ENCODE measurements at places on chromosomes 16 and 17. TPM values are rescaled to one million over a fixed set of nuclear protein-coding genes. Genes with fewer than 3 reads are reported as not detected.

DNA sequence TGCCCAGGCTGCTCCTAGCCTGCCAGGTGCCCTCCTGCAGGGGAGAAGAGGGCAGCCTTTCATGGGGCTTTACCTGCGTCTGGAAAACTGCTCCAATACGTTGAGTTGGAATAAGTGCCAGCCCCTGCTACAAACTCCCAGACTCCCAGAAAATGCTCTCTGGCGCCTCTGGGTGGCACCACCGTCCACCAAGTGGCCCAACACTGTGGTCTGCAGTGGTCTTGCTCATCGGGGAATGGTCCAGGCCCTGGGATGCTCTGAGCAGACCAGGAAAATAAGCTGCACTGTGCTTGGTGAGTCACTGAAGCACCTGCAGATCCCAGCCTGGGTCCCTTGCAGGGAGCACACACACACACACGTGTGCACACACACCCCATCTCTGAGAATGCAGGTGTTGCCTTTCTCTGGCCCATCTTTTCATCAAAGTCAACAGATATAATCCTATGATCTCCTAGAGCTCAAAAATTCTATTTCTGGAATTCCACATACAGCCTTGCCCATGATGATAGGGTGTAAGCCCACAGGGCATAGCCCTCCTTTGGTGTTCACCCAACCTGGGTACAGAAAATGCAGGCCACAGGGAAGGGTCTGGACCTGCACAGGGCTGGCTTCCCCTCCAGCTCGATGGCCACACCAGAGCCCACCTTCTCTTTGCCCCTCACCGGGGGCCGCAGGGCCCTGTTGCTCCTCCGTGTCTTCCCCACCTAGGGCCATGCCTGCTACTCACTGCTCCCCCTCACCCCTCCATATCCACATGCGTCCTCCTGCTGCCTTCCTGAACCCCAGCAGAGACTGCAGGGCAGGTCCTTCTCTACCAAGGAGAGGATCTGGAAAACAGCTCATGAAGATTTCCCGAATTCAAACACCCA lies 20.5 kb downstream of the CDIP1 start:
- peak; percentile 26 for DNase-seq

- peak; percentile 64 for DNase-seq
These were observed 20.4 kb upstream of the BEAN1 start for GRCh38 chr16:66406534-66407221.

Gene ZFP90
- total RNA-seq, result 42.8 TPM

GRCh38 chr17:27569257-27569722 lies 61.7 kb upstream of the LGALS9 start:
- peak; percentile 35 for DNase-seq

DNA sequence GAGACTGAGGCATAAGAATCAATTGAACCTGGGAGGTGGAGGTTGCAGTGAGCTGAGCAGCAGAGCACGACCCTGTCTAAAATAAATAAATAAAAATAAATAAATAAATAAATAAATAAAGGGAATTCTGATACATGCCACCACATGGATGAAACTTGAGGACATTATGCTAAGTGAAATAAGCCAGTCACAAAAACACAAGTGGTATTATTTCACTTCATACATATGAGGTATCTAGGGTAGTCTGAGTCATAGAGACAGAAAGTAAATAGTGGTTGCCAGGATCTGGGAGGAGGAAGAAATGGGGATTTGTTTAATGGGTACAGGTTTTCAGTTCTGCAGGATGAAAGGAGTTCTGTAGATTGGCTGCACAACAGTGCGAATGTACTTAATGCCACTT lies 16.3 kb downstream of the PIPOX start:
- DNase-seq, result peak; percentile 43

Gene TNFRSF13B
- total RNA-seq, result not detected

DNA sequence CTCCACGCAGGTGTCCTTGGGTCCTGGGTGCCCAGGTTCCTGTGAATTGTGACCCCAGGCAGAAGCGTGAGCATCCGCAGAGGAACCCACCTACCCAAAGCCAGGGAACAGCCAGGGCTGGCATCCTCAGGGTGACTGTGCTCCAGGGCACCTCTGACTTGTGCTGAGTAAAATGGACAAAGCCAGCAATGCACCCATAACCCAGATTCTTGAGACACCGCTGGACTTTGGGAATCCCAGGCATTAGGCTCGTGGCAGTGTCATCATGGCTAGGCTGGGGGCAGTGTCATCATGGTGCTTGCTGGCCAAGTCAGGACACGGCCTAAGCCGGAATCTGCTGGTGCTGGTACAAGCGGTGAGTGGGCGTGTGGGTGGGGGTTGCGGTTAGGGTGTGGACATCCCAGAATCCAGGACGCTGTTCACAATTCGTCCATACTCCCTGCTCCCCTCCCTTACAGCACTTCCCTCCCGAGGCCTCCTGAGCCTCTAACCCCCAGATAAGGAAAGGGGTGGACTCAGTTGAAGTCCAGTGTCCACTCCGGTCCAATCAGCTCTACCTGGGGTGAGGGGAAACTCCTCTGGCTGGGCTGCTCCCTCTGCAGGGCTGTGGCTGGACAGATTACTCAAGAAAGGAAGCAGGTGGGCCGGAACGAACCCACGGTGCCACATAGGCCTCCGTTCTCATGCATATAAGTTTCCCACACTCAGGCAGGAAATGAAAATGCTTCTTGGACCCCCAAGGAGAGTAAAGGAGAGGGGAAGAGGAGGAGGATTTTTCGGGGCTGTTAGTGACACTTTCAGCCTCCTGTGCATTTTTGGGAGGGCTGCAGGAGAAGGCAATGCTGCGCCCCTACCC lies 138.9 kb downstream of the SEC14L1 start:
- peak; percentile 86 for DNase-seq

DNA sequence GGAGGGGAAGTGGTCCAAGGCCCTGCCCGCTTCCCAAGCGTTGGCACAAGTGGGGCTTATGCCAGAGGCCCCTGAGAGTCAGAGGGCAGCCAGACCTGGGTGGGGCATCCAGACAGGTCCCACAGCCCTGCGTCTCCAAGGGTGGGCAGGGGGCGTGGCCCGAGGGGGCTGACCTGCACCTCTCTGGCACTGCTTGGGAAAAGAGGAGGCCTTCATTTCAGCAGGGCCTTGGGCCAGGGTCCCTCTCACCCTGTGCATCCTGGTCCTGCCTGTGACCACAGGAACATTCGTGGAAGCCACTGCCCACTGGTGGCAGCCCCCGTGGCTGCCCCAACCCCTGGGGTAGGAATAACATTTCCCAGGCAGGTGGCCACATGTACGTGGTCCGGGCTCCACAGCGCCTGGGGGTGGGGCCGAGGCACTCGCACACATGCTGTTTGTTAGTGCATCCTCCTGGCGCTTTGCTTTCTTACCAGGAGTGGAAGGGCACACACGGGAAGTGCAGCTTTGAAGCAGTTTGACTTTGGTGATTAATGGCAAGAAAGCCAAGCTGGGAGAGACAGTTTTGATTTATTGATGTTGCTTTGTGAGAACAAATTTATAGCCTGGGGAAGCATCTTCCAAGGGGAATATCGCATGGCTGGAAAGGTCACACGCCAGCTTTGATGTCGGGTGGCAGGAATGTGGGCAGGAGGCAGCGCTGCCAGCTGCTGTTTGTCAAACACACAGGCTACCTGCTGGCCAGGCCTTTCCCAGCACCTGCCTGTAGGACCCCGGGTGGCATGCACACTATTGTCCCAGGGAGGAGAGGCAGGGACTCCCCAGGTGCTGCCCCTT lies 4.3 kb downstream of the CENPX start:
- DNase-seq, result no peak

GRCh38 chr16:67413978-67414911 lies 2.0 kb downstream of the ZDHHC1 start:
- no peak for DNase-seq

DNA sequence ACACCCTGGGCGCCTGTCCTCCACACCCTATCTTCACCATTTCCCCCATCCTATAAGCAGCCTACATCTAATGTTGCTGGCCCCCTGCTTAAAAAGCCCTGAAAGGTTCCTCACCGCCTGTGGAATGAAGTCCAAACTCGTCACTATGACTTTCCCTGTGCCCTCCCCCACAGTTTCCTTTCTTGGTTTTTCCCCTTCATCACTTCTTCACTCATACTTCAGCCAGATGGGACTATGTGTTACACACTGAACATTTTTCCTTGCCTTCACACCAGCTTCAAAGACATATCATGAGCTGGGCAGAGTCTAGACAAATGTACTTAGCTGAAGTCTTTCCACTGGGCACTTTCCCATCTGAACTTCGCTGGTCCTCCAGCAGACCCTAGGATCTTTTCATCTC lies 1.5 kb upstream of the MARCHF10 start:
- no peak for DNase-seq

DNA sequence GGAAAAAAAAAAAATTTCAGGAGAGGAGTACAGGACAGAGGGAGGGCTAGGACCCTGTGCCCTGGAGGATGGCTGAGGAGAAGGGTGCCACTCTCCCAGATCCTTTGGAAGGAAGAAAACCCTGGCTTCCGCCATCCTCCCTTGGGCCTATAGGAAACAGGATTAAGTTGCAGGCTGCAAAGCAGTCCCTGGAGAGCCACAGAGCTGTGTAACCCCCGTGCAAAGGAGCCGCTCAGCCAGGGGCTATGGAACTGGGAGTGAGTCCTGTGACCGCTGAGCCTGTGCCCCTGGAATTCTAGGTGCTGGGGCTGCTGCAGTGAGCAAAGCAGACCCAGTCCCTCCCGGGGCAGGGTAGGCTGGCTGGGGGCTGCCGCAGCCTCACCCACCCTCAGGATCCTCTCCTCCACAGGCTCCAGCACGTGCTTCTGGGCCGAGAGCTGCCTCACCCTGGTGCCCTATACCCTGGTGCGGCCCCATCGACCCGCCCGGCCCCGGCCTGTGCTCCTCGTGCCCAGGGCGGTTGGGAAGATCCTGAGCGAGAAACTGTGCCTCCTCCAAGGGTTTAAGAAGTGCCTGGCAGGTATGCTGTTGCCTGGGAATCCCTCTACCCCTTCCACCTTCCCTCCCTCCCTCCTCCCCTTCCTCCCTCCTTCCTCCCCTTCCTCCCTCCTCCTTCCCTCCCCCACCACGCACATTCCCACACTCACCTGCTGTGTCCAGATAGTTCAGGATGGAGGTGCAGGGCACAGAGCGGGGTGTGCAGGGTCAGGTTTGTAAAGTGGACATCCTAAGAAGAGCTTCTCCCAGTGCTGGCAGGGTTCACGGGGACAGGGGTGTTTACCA lies 15.3 kb downstream of the SGSH start:
- no peak for DNase-seq

- DNase-seq, result no peak
These were observed 24.9 kb downstream of the COPZ2 start for GRCh38 chr17:48012654-48013053.

Gene DHRS7C
- not detected for total RNA-seq

GRCh38 chr17:13182450-13182849 lies 164.6 kb upstream of the ELAC2 start:
- DNase-seq, result no peak

DNA sequence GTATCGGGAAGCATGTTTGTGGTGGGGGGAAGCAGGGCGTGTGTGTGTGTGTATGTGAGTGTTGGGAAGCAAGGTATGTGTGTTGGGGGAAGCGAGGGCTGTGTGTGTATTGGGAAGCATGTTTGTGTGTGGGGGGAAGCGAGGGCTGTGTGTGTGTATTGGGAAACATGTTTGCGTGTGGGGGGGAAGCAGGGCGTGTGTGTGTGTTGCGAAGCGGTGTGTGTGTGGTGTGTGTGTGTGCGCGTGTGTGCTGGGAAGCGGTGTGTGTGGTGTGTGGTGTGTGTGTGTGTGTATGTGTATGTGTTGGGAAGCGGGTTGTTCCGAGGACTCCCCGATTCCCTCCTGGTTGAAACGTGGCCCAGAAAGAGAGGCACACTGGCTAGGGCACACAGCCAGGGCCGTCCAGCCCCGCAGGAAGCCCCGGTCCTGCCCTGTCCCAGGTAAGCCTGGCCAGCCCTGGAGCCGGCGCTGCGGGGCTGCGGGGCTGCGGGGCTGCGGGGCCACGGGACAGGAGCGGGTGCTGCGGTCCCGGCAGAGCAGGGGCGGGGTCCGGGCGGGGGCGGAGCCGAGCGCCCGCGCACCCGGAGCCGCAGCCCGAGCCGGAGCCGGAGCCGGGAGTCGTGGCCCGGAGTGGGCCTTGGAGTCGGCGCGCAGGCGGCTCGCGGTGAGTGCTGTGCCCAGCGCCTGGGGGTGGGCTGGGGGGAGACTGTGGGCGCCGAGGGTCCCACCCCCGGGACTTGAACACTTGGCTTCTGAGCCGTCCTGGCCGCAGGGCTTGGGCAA lies at the start of gene NOD2:
NOD2 (plus strand) TSS at position 608 of the 783 bp plus-strand sequence. CDS start 5,890 bp downstream, outside the sequence.
- no peak for DNase-seq

- no peak for DNase-seq
These were observed 6.2 kb downstream of the PCGF2 start for GRCh38 chr17:38741921-38742410.

DNA sequence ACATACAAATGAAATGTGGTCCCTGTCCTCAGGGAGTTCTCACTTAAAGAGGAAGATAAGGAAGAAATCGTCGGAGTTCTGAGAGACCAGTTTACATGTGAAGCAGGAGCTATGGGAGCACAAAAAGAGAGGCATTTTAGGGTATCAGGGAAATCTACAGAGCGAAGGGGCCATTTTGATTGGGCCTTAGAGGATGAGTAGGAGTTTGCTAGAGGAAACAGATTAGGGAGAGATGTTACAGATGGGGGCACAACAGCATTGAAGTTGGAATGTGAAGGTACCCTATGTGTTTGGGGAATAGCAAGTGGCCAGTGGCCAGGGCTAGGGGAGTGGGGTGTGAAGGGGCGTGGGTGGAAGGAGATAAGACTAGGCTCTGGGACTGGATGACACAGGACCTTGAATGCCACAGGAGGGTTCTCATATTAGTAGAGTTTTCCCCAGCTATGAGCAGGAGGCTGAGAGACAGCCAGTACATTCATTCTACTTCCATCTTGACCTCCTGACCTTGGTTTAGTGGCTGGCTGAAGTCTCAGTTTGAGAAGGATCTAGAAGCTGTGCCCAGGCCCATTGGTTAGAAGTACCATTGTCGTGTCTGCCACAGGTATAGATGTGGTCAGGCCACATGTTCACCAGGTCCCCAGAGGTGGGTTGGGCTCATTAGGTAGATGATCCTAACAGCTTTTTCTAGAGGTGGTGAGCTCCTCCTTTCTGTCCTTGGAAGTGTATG lies 34.8 kb downstream of the CPNE2 start:
- no peak for DNase-seq

Gene ABCA8
- total RNA-seq, result 47.2 TPM

Gene NLRC3
- 0.17 TPM for total RNA-seq

Gene TEKT1
- total RNA-seq, result not detected

Gene DNAAF1
- total RNA-seq, result not detected

DNA sequence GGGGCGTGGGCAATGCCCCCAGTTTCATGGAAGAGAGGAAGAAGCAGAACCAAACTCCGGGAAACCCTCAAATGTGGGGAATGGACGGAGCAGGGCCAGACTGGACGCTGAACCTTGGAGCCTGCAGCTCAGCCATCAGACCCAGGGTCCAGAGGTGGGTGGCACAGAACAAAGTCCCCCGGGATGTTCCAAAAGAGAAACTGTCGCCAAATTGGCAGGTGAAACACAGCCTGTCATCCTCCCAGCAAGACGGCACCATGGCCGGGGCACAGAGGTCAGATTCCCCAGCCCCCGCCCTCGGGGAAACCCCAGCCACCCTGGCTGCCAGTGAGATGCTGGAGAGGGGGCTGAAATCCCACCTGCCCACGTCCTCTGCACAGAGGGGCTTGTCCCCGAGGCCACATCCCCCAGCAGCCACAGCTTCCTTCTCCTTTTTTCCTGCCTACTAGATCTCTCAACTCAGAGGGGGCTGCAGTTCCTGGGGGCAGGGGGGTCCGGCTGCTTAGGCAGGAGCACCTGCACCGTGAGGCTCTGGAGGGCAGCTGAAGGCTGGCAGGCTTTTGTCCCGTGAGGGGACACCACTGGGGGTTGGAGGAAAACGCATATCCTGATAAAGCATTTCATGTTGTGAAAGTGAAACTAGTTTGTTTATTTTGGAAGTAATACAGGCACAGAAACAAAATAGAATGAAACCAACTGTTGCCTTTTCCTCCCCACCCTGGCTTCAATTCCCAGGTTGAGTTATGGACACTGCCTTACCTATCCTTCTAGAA lies 1.2 kb upstream of the SECTM1 start:
- DNase-seq, result peak; percentile 46
